ENCODE measurements at places on chromosomes 16 and 17.

- DNase-seq, result no peak
Measured at GRCh38 chr17:77253611-77254051, 112.9 kb downstream of the SEC14L1 start.

GRCh38 chr16:55324285-55325079 is 479 bp downstream of the IRX6 start:
- DNase-seq, result no peak

DNA sequence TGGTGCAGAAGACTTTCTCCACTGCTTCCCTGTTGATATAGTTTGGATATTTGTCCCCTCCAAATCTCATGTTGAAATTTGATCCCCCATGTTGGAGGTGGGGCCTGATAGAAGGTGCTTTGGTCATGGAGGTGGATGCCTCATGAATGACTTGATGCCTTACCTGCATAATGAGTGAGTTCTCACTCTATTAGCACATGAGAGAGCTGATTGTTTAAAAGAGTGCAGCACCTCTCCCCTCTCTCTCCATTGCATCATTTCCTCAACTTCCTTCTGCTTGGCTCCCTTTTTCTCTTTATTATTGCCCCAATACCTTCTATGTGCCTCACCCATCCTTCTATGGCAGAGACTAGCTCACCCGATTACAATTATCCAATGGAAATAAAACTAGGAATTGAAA is 90.8 kb upstream of the COX10 start:
- DNase-seq, result no peak

DNA sequence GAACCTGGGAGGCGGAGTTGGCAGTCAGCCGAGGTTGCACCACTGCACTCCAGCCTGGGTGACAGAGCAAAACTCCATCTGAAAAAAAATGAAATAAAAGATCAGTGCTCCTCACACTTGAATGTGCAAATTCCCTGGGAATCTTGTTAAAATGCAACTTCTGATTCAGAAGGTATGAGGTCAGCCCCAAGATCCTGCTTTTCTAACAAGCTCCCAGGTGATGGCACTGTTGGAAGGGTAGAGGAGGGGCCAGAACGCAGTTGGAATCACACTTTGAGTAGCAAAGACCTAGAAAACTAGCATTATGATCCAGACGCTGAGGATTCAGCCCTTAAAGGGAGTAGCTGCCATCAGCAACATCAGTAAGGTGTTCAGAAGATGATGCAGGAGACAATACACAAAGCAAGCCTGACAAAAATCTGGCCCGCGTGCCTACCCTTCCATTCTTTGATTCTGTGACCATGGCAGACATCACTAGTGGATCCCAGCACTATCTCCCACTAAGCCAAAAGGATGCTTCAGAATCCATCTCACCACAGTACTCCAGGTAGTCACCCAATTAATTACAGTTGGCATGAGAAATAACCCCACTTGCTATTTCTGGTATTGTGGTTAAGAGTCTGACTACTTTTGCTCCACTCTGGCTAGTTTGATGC is 33.1 kb upstream of the MEIOC start:
- no peak for DNase-seq

GRCh38 chr16:26795184-26795583 is 271.5 kb upstream of the C16orf82 start:
- no peak for DNase-seq

DNA sequence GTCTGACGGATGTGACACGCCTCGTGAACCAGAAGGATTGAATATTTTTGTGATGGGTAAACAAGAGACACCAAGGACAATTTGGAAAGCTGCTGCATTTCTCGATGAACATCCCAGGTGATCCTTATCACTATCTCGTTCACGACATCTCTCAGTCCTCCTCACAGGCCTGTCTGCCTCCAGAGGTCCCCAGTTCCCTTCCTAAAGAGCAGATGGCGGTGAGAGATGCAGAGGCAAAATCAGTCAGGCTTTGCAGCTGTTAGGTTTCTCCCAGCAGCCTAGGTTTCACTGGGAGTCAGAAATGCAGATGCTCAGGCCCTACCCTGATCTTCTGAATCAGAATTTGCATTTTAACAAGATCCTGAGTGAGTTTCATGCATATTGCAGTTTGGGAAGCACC is 23.6 kb downstream of the SCPEP1 start:
- DNase-seq, result no peak

GRCh38 chr16:84925092-84925772 is 86.1 kb downstream of the ZDHHC7 start:
- DNase-seq, result peak; percentile 58

DNA sequence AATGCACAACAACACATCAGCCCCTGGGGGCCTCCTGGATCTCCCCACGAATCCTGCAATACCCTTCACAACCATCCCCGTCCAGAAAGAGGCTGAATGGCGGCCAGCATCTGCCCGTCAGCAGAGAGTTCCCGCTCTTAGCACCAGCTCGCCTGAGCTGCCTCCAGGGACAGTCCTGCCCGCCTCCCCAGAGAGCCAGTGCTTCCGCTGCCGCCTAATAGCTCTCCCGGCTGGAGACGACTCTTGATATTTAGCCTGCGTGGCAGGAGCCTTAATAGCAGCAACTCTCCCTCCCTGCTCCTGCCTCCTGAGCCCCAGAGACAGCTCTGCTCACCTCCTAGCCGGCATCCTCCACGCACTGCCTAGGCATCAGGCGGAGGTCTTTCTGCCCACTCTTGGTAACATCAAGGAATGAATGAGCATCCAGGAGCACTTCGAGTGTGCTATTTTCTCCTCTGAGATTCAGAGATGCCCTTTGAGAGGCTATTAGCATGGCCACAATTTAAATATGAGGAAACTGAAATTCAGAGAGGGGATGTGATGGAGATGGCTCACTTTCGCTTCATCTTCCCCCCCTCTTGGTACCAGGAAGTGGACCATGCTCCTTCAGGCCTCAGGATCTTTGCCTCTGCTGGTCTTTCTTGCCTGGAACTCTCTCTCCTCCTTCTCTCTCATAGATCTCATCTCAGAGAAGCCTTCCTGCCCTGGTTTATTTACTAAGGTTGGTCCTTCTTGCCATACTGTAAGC is 67.9 kb downstream of the RAI1 start:
- DNase-seq, result no peak

DNA sequence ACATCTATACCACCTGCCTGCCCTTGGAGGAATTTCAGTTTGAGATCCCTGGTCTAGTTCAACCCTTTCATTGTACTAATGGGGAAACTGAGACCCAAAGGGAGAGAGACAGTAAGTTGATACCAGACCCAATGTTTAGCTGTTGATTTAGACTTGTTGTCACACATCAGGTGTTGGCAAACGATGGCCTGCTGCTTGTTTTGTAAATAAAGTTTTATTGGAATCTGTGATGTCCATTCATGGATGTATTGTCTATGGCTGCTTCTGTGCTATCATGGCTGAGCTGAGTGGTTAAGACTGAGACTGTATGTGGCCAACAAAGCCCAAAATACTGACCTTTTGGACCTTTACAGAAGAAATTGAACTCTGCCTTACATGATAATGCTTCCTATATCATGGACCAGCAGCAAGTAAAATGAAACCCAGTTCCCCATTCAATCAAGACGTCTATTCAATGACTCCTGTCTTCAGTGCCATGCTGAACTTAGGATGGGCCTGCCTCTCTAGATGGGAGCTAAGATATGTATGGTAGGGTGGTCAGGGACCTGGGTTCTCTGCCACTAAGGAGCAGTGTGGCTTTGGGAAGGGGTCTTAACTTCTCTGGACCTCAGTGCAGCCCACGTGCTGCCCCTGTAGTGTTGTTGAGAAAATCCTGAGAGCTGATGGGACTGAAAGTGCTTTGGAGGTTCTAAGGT is 111.0 kb downstream of the IRX5 start:
- DNase-seq, result no peak

GRCh38 chr17:78475211-78475610 is 96.8 kb downstream of the PGS1 start:
- DNase-seq, result no peak

- peak; percentile 82 for DNase-seq
Measured at GRCh38 chr17:77465358-77466041, 324.7 kb downstream of the SEC14L1 start.

DNA sequence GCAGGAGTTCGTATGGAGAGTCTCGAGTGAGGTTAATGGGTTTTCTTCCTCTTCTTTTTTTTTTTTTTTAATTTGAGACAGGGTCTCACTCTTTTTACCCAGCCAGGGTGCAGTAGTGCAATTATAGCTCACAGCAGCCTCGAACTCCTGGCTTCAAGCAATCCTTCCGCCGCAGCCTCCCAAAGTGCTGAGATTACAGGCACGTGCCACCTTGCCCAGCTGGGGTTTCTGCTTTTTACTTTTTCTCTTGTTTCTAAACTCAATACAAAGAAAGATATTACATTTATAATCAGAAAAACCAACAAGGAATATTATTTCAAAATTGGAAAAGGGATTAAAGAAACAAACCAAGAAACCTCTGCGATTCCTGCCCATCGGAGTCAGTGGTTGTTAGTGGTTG is 175.9 kb downstream of the SEC14L1 start:
- DNase-seq, result no peak

DNA sequence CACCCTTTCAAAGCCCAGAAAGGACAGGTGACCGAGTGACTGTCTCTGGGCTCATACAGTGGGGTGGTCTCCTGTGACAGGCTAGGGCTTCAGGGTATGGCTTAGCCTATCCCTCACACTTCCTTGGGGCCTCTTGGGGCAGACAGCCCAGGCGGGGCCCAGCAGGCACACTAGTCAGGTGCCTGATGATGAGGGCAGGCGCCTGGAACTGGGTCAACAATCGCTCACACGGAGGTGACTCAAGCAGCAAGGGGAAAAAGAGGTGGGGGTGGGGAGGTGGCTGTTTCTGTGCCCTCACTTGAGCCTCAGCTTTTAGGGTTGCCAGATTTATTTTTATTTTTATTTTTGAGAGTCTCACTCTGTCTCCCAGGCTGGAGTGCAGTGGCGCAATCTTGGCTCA is 6.4 kb upstream of the GRN start:
- no peak for DNase-seq

DNA sequence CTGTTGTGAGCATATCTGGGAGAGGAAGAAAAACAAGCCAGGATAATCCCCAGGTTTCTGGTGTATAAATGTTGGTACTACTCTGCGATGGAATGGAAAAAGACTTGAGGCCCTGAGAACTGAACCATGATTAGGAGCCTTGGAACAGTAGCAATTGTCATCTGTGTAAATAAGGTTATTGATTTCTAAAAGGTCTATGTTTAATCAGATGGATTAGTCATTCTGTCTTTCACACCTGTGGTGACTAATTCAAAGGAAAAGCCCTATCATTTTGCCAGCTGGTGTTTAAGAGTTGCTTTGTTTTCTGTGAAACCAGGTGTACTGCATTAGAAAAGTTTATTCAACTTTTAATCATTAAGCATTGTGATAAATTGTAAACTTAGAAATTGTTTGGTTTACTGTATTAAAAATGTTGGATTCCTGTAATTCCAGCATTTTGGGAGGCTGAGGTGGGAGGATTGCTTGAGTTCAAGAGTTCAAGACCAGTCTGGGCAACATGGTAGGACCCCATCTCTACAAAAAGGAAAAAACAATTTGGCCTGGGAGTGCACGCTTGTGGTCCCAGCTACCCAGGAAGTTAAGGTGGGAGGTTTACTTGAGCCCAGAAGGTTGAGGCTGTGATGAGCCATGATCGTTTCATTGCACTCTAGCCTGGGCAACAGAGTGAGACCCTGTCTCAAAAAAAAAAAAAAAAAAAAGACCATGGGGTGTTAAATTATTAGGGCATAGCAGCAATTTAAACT is 29.0 kb upstream of the KPNB1 start:
- no peak for DNase-seq

DNA sequence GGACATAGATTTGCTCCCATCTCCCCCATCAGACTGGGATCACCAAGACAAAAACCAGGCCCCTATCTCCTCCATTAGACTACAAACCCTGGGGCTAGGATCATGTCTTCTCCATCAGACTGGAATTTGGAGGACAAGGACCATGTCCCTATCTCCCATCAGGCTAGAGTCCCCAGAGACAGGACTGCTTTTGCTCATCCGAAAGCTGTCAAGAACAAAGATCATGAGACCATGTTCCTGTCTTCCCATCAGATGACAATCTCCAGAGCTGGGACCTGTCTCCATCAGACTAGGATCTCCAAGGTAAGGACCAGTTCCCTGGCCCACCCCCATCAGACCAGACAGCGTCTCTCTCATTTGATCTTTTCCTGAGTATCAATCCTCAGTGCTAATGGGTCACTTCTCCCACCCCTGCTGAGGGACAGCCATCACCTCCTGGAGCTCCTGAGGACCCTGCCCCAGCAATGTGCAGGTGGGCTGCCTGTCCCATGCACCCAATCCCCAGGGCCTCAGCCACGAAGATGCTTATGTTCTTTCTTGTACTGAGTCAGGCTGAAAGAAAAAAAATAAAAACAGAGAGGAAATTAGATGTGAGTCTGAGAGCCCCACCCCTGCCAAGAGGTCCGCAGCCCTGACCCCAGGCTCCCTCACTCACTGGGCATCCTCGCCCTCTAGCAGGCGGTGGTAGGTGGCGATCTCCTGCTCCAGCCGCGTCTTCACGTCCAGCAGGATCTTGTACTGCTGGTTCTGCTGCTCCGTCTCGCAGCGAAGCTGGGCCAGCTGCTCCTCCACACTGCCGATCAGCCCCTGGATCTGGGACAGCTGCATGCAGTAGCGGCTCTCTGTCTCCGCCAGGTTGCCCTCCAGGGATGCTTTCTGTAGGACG is 90.3 kb downstream of the GOSR1 start:
- DNase-seq, result no peak

- no peak for DNase-seq
Measured at GRCh38 chr16:51031598-51031997, 119.5 kb downstream of the SALL1 start.

DNA sequence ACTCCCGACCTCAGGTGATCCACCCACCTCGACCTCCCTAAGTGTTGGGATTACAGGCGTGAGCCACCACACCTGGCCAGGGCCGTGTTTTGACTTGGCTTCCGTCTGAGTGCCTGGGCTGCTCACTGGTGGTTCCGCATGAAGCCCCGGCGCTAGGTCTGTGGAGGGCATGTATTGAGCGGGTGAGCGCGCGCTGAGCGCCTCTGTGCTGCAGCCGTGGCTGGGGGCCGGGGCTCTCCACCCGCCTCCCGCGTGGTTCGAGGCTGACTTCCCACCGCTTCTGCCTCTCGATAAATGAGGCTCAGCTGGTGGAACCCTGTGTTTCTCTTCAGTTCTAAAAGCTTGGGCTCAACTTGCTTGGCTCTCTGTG is 38.9 kb upstream of the ATP2A3 start:
- DNase-seq, result no peak

DNA sequence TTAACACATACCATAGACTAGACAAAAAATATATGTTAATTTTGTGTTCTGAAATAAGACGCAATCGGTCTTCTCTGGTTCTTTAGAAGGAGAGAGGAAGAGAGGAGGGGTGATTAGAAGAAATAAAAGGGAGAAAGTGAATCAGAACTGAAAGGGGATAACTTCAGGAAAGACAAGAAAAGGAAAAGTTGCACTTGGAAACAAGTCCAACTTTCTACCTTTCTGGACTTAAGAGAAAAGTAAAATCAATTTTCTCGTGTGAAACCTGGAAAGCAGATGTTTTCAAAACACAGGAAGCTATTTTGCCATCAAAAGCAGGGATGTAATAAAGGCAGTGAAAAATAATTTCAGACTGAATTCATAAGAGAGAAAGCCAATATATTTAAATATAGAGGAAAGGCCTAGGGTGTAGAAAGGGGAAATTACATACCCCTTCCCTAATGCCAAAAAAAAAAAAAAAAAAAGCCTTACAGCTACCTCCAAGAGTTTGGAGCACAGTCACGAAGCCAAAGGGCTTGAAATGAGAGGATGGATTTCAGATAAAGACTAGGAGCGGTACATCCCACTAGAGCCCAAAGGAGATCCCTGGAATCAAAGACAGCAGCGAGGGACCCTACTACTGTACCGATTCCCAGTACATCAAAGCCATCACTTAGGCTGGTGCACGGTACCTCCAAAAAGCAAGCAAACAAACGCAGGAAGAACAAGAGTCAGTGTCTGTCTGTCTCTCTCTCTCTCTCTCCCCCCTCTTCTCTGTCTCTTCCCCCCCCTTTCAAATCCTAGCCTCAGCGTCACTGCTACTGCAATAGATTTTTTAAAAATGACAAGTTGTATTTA is 12.1 kb upstream of the ZFHX3 start:
- no peak for DNase-seq

Measured in CD4-positive, alpha-beta T cell treated with Interleukin-10 for 1 hour (primary cell).